ENCODE measurements at places on chromosomes 5 and 9.
A peak's percentile ranks its signal among the peaks of the same experiment; 100 is the strongest.

DNA sequence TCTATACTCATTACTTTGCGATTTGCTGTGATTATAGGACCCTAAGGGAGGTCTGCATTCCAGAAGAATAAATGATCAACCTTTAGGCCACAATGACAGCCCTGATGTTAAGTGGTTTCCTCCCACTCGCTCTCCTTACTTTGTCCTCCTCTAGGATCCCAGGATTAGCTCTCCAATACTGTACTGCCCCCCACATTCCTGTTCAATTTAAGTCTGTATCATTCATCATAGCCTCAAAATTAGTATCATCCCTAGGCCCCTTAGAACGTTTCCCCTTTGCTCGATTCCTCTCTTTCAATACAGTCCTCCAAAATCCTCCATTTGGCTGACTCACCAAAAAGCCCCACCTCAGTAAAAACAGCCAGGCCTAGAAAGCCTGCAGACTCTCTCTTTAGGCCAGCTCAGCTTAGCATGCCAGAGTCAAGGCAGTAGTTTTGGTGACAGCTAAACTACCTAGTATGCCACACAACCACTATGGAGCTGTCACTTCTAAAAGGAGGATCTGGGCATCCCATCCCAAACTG, 24.4 kb downstream of the RNF145 start:
- no peak for DNase-seq

DNA sequence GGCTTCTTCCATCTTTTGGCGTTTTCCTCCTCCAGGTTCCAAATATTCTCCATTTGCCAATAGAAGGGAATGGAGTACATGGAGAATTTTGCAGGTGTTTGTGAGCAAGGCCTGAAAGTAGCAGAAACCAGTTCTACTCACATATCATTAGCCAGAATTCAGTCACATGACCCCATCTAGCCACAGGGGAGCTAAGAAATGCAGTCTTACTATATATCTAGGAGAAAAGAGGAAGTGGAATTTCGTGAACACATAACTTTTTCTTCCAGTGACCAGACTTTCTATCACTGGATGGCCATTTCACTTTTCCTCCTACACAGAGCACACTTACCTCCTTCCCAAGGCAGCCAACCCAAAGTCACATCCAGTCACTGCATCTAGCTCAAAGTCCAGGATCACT, 55.1 kb downstream of the LOX start:
- no peak for DNase-seq

- no peak for DNase-seq
These were observed 1.2 kb downstream of the N4BP3 start for GRCh38 chr5:178114325-178115135.

GRCh38 chr5:124702525-124702924, 43.9 kb downstream of the ZNF608 start:
- no peak for DNase-seq

GRCh38 chr9:129154866-129155477, 23.1 kb downstream of the IER5L start:
- DNase-seq = no peak

GRCh38 chr5:78813286-78813685, 164.7 kb upstream of the LHFPL2 start:
- no peak for DNase-seq

GRCh38 chr9:79287708-79288290, 284.0 kb upstream of the TLE4 start:
- no peak for DNase-seq

DNA sequence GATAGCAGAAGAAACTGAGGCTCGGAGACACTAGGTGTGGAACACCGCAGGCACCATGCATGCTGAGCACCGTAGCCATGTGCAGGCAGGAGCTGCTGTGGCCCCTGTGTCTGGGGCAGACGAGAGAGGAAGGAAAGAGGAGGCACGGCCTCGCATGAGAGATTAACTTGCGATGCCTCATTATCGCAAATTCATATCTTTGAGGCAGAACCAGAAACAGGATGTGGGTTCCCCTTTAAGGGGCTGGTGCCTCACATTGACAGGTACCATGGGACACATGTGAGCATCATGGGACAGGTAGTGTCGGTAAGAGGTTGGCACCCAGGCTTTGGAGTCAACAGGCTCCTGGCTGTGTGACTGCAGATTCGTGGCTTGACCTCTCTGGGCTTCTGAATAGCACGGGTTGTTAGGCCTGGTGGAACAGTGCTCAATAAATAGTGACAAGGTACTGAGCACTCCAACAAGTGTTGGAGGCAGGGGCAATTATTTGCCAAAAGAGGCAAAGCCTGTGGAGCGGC, 40.8 kb downstream of the NAIF1 start:
- peak; percentile 66 for DNase-seq

DNA sequence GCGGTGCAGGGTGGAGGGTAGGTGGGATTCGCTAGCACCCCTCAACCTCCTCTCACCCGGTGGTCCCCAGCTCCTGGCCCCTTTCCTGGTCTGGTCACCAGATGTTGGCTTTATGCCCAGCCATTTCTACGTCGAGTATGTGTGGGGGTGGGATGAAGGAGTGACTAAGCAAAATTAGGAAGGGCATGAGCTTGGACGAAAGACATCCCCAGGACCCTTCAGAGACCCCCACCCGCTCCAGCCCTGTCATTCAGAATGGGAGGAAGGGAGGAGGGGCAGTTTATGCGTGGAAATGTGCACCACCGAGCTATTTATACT, 742 bp downstream of the BHMT2 start:
- DNase-seq = no peak

DNA sequence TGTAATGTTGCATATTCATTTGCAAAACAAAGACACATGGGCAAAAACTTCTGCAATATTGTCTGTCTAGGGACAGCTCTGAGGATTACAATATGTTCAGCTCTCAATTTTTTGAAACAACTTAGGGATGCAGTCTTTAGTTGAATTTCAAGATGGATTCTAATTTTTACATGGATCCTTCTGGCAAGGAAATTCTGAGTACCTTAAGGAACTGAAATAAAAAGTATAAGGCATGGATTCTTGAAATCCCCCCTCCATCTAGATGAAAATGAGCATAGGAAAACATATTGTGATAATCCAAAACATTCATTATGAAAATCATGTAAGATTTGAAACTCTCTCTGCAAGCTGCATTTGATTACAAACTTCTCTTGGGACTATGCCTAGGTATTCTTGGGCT, 568.6 kb downstream of the CETN3 start:
- DNase-seq = no peak

DNA sequence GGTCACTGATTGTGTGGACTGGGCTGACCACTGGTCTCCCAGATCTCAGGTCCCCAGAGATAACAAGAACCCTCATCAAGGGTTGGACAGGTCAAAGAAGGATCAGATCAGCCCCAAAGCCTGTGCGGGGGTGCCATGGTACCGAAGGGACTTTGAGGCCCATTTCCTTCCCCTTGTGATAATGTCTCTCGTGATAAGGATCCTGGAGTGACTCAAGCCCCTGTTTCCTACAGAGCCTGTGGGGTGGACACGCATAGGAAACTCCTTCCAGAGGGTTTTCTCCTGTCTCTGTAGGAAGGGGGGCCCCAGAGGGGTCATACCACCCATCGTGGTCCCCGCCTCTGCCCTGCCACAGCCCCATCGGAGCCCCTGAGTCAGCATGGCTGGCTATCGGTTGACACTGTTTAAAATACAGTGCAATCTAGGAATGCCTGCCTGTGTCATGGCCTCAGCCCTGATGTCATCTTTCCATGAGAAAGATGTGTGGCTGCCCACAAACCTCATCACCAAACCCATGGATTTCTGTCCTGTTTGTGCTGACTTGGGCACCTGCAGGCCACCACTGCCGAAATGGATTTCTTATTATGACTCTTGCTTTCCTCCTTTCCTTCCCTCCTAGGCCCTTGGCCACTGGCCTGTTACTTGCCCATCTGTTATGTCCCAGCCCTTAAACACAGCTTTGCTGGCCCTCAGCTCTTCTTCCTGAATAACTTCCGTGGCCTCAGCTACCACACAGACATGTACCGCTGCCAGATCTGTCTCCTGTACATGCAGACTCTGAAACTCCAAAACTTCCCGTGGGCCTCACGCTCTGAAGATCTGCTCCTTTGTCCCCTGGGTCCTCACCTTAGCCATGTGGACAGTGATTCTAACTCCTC, 2.9 kb upstream of the CSF2 start:
- DNase-seq = no peak

DNA sequence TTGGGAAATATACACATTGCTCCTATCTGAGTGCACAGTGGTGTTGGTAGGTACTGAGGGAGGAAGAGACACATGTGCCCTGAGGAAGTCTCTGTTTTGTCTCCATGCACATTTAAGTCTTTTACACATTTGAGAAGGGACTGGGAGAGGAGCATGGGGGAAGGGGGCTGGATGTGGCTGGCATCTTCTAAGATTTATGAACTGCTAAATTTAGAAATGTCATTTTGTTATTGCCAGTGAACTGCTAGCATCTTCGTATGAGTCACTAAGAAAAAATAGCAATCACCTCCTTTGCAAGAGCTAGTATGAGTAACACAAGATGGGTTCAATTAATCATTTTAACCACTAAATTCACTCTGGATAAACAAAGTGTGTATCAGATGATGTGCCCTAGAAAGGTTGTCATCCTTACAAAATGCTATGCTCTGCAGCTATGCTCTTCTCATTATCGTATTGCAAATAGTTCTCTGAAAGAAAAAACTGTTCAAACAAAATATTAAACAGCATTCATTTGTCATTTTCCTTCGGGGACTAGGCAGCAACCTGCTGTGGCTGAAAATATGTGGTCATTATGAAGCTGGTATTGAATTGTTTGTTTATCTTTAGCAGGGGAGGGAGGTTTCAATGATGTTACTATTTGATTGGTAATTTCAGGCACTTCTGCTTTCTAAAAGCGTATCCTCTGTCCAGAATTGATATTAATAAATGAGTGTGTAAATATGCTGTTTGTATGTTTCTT, 236.5 kb downstream of the DMRTA1 start:
- DNase-seq = no peak

GRCh38 chr9:71747576-71747975, 20.7 kb downstream of the CEMIP2 start:
- DNase-seq = no peak

DNA sequence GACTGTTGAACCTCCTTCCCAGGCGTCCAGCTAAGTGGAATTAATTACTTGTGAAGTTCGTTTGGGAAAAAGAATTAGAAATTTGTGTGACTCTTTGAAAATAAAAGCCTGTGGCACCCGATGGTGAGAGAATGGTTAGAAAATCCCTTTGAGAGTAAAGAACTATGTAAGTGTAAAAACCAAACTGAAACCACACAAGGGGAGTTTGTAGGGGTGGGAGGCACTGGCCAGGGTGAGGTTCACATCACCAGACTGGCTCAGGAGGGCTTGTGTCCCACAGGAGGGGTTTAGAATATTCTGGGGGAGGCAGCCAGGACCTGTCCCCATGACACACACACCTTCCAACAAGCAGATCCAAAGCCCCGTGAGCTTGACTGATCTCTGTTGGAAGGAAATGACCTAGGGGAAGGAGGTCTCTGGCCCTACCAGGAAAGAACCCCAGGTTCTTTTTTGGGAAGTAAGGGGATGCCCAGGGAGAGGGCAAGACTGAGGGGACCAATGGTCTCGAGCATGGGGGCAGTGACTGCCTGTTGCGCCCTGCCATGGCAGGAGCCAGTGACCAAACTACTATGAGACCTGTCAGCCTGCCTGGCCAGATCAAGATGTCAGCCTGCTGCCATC, 4.3 kb downstream of the SPATA24 start:
- no peak for DNase-seq

DNA sequence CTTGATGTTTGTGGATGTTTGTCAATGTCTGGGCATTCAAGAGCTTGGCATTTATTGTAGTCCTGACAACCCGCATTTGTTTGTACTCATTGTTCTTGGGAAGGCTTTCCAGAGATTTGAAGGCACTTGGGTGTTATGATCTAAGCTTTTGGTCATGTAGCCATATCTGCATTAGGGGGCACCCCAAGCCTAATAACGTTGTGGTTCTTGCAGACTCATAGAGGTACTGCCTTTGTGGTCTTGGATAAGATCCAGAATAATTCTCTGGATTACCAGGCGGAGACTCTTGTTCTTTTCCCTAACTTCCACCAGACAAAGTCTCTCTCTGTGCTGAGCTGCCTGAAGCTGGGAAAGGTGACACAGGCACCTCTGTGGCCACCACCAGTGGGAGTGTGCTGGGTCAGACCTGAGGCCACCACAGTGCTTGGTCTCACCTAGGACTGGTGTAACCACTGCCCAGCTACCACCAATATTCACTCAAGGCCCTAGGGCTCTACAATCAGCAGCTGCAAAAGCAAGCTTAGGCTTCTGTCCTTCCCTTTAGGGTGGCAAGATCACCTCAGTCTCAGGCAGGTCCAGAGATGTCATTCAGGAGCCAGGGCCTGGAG, 144.4 kb upstream of the TAS2R1 start:
- no peak for DNase-seq

DNA sequence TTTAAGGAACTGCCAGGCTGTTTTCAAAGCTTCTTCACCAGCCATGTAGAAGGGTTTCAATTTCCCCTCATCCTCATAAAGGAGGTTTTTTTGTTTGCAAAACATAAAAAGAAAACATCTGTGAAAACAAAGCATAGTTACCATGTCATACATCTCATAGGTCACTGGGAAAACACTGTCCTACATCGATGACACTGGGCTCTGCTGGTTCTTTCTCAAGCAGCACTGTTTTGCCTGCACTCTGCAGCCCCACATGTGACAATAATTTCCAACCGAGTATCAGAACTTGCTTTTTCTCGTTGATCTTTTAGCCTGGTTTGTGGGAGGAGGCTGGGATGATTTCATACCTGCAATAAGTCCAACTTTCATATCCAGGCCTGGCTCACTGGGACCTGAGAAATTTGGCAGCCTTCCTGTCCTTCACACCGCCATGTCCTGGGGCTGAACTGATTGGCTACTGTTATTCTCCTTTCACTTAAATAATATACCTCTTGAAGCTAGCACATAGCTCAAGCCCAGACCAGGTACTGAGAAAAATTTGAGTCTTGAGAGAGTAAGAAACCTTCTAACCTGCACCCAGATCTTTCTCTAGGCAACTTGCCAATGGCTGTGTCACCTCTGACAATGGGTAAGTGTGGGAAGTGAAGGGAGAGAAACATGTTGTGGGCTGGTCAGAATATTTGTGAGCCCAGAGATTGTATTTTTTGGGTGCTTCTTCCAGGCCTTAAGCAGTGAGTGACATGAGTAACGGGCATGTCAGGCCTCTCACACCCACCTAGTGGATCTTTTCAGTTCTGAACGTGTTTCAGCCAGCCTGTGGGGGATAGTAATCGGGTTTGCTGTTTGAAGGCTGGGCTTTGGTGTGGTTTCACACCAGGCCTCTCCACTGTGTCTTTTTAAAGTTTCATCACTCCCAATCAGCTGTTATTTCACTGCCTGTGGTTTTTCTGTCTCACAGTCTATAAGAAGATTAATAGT, 502.8 kb downstream of the NTRK2 start:
- DNase-seq = no peak

- DNase-seq = no peak
These were observed 18.7 kb downstream of the SLC46A2 start for GRCh38 chr9:112872019-112872418.

Measured in activated CD4-positive, alpha-beta T cell treated with anti-CD3 and anti-CD28 coated beads for 1 hour (primary cell).